Glutamatergic neuron (in vitro differentiated cells): ENCODE measurements at places on chromosomes 5 and 9. TPM values are rescaled to one million over a fixed set of nuclear protein-coding genes. Genes with fewer than 3 reads are reported as not detected.

DNA sequence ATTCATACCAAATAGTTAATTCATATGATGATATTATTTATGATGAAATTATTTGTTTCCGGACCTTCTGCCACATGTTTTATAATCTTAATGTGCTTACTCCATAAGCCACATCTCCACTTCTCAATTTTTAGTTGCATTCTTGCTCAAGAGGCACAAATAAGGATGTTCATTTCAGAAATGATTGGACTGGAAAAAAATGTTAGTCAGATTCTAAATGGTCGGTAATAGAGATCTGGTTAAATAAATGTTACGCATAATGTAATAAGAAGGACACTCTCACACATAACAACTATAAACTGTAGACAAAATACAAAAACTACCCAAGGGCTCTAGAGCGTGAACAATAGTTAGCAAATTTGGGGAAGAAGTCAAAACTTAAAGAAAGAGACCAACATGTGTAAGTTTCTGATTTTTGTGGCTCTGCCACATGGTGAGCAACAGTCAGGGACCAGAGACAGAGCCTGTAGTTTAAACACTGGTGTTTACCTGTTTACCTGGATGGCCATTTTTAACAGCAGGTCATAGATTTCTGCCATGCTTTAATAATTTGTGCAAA, 554.3 kb upstream of the CLINT1 start:
- no peak for DNase-seq

GRCh38 chr9:98795970-98796363, 388 bp downstream of the ANKS6 start:
- no peak for DNase-seq

DNA sequence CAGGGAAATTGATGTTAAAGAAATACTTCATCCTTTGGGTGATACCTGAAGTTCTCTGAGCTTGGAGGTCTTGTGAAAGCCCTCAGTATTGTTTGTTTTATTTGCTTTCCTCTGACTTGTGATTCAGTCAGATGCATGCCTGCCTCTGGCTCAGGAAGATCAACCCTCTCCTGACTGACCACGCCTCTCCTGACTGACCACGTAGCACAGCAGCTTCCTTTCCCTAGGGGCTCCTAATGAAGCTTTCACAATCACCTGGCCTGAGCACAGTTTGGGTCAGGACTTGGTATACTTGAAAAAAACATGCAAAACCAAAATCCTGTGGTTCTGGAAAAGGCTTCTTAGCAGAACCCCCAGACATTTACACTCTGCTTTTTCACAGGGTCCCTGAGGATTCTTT, 3.8 kb downstream of the TGFBI start:
- DNase-seq, result no peak

DNA sequence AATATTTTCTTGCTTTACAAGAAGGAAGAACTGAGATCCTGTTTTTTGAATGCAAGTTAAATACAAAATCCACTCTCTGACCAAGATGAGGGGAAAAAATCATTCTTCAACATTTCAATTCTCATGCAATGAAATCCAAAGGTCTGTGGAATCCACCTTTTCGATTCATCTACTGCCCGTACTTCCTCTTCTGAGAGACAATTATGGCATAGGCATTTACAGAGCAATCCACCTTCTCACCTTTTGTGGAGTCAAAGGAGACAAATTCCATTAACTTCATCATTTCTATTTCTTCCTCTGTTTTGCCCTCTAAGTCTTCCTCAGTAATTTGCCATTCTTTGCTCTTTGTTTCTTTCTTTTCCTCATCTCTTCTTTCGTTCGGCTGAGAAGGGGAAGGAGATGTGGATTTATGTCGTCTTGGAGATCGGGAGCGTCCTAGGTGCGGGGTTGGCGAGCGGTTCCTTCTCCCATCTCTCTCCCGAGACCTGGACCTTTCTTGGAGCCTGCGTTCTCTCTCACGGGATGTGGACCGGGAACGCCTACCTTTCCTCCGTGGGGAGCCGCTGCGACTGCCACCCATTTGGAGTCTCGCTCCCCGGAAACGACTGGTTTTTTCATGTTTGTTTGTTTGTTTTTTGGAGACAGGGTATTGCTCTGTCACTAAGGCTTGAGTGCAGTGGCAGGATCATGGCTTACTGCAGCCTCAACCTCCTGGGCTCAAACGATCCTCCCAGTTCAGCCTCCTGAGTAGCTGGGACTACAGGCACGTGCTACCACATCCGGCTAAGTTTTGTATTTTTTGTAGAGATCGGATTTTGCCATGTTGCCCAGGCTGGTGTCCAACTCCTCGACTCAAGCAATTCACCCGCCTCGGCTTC, 24.3 kb upstream of the AFF4 start:
- DNase-seq, result no peak

DNA sequence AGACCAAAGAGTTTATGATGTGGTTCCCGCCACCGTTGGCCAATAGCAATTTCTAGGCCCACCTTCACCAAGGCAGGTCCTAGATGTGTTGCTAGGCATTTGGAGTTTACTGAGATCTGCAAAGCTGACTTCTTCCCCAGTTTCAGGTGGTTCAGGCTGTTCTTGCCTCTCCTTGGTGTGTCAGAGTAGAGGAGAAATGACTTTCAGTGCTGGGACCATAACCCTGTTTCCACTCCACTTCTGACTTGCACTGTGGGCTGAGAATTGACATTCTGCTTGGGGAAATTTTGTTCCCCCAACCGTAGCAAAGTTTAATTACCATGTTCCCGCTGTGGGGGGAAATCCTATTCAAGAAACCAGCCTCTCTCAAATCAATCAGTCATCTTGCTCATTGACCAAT, 128.0 kb upstream of the GABRP start:
- DNase-seq, result no peak

- DNase-seq, result no peak
Measured at GRCh38 chr5:159409801-159410200, 79.5 kb upstream of the IL12B start.

DNA sequence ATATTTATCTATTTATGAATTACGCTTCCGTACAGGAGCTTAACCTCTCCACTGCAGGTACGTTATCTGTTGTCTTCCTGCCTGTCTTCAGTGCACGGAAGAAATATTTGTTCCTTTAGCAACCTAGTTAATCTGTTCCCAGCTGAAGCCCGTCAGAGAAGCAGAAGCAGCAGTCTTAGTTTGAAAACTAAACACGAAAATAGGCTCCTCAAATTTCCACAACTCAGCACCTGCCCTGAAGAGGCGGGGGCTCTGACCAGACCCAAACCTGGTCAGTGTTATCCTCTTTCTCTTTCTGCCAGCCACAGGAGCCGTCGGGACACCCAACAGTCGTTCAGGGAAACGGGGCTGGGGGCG, 462 bp downstream of the NUDCD2 start:
- no peak for DNase-seq

DNA sequence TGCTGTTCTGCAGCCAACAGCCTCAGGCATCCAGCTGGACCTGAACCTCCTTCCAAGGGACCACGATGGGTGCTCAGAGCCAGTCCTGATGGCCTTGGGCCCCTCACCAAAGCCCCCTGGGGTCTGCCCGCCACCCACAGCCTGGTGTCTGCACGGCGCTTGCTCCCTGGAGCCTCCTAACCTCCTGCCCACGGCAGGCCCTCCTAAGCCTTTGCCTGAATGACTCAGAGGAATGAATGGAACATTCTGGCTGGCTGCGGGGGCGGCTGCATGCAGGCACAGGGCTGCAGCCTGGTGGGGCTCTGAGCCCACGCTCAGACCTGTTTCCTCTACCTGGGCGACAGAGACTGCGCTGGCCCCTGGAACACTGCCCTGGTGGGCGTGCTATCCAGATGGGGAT, 6.9 kb downstream of the SOHLH1 start:
- DNase-seq, result no peak

DNA sequence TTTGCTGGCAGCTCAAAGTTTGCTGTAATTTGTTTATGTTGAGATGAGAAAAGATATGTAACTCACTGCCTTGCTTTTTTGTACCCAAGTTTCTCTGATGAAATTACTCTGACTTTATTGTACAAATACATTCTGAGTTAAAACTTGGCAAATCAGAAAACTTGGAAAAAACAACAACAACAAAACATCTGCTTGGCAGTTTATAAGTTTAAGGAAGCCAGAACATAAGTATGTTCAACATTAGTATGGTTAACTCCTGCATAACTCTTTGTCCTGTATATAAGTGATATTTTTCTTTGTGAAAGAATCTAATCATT, 233.1 kb downstream of the MAST4 start:
- DNase-seq, result no peak

- DNase-seq, result no peak
Measured at GRCh38 chr5:122996091-122996490, 40.4 kb downstream of the PPIC start.

GRCh38 chr9:111965566-111966019, 69.0 kb downstream of the UGCG start:
- DNase-seq, result no peak

GRCh38 chr5:39270225-39270848, 51.0 kb upstream of the FYB1 start:
- no peak for DNase-seq

DNA sequence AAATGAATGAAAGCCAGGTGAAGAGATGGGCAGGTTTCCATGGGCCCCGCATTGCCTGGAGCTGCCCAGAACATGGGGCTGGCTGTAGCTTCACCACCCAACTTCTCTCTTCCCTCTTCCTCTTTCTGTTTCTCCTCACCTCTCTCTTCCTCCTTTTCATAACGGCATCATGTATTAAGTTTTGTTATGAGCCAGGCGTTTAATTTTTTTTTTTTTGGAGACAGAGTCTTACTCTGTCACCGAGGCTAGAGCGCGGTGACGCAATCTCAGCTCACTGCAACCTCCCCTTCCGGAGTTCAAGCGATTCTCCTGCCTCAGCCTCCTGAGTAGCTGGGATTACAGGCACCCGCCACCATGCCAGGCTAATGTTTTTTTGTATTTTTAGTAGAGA, 13.0 kb upstream of the SPINK4 start:
- DNase-seq, result no peak

GRCh38 chr5:99248066-99248465, 319.3 kb upstream of the CHD1 start:
- no peak for DNase-seq

SPATA24 gene
- total RNA-seq, result 6.2 TPM

DCAF12 gene
- total RNA-seq, result 37.9 TPM

FAM153A gene
- not detected for total RNA-seq

BAAT gene
- 0.54 TPM for total RNA-seq
